Kasumi-1 (cell line): ENCODE measurements at places on chromosomes 5 and 9.

- no peak for DNase-seq
Observed at GRCh38 chr9:91334053-91334452, 27.7 kb downstream of the AUH start.

- no peak for DNase-seq
Observed at GRCh38 chr9:588981-589380, 252.5 kb upstream of the DMRT1 start.

GRCh38 chr5:11563822-11564221 lies 340.4 kb downstream of the CTNND2 start:
- DNase-seq = no peak

- DNase-seq = no peak
Observed at GRCh38 chr9:33344145-33344544, 53.8 kb downstream of the NFX1 start.

DNA sequence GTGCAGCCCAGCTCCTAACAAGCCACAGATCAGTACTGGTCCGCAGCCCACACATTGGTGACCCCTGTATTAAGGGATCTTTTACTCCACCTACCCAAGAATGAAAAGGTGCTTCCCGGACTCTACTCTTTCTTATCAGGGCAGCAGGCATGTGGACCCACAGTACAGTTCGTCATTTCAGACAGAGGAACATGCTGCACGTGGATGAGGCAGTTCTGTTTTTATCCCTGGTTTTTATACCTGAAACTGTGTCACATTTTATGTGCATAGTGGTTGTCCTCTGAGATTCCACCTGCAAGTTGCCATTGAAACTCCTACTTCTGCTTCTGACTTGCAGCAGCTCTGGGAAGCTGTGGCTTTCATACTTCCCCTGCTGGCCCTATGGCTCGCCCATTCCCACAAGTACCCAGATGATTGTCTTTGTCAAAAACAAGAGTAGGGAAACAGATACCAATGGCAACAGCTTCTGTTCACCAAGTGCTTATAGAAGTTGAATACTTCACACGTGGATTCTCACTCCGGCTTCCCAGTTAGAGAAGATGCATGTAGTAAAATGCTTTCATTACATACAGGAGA lies 208.0 kb downstream of the TRIO start:
- DNase-seq = peak; percentile 63

- DNase-seq = no peak
Observed at GRCh38 chr5:59097116-59097515, 514.2 kb downstream of the RAB3C start.

- DNase-seq = no peak
Observed at GRCh38 chr5:138844125-138844461, 31.0 kb downstream of the LRRTM2 start.

- DNase-seq = no peak
Observed at GRCh38 chr9:2545881-2546490, 75.6 kb upstream of the VLDLR start.

DNA sequence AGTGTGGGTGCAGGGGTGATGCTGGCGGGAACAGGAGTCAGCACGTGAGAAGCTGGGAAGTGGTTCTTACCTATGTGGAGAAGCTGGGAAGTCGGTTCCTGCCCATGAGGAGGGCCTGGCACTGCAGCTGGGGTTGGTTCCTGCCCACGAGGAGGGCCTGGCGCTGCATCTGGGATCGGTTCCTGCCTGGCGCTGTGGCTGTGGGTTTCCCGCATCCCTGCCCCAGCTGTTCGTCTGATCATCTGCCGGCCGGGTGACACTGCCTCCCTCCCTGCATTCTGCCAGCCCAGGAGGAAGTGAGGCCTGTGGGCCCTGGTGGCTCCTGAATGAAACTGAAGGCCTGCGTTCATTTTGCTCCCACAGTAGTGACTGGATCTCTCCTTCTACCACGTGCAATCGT lies 5.1 kb downstream of the OBP2A start:
- DNase-seq = no peak

GRCh38 chr9:100999906-101000544 lies 28.5 kb upstream of the PLPPR1 start:
- DNase-seq = no peak

- DNase-seq = no peak
Observed at GRCh38 chr9:27586304-27586703, 13.0 kb upstream of the C9orf72 start.

GRCh38 chr5:143708672-143709071 lies 103.3 kb upstream of the HMHB1 start:
- DNase-seq = no peak
